ENCODE measurements at places on chromosomes 5 and 9. TPM values are rescaled to one million over a fixed set of nuclear protein-coding genes. Genes with fewer than 3 reads are reported as not detected.

Gene OLFM1
- not detected for total RNA-seq

Gene SOHLH1
- not detected for total RNA-seq

Gene PCDHB8
- total RNA-seq = not detected

Gene GABRA1
- not detected for total RNA-seq

Gene FCN1
- not detected for total RNA-seq

Gene MRPS30
- 39.6 TPM for total RNA-seq

Gene DRD1
- not detected for total RNA-seq

Gene EGFLAM
- total RNA-seq = not detected

Gene TLR4
- 0.07 TPM for total RNA-seq

Gene IL13
- 4.9 TPM for total RNA-seq

Gene SURF2
- total RNA-seq = 15.1 TPM

Gene WDR31
- total RNA-seq = 0.96 TPM

Gene MLANA
- total RNA-seq = not detected

Gene SLC27A6
- total RNA-seq = not detected

Gene CENPH
- total RNA-seq = 31.5 TPM

Gene RNF44
- total RNA-seq = 165 TPM

Gene CMYA5
- total RNA-seq = 0.08 TPM

Gene OR1J2
- not detected for total RNA-seq

Gene PRDM9
- total RNA-seq = not detected

Gene CERCAM
- total RNA-seq = 0.39 TPM

Gene RGS7BP
- not detected for total RNA-seq

Gene ARL14EPL
- total RNA-seq = not detected

Gene TERT
- 1.9 TPM for total RNA-seq

Gene UBE2QL1
- 0.24 TPM for total RNA-seq

Gene ANKRD34B
- total RNA-seq = not detected

Gene CD14
- total RNA-seq = 0.77 TPM

Gene BSPRY
- 2.5 TPM for total RNA-seq

Gene LCN12
- total RNA-seq = 2.8 TPM

Gene PDE8B
- total RNA-seq = 0.60 TPM

Gene LMAN2
- 103 TPM for total RNA-seq

Gene PCA3
- total RNA-seq = not detected

Gene CACFD1
- total RNA-seq = 1.9 TPM

Gene ABHD17B
- 24.6 TPM for total RNA-seq

Measured in activated naive CD4-positive, alpha-beta T cell treated with anti-CD3 and anti-CD28 coated beads, Interleukin-2, amount 10 ng/mL, durations not matched to agents 5 hours and 36 hours (primary cell).